ENCODE measurements at places on chromosomes 4 and X. TPM values are rescaled to one million over a fixed set of nuclear protein-coding genes. Genes with fewer than 3 reads are reported as not detected.

The CHST7 gene
- 14.2 TPM for total RNA-seq

The TEC gene
- total RNA-seq = 1.7 TPM

The SLIT2 gene
- total RNA-seq = 10.2 TPM

The KLHL4 gene
- 1.0 TPM for total RNA-seq

The EREG gene
- total RNA-seq = not detected

The PNMA5 gene
- total RNA-seq = not detected

The MAD2L1 gene
- total RNA-seq = 1.7 TPM

The FAM47E gene
- 2.0 TPM for total RNA-seq

The USP51 gene
- total RNA-seq = 1.6 TPM

The PAGE4 gene
- total RNA-seq = not detected

The HERC6 gene
- total RNA-seq = 6.3 TPM

The ITGB1BP2 gene
- total RNA-seq = 104 TPM

The RHOH gene
- 0.38 TPM for total RNA-seq

The MUC7 gene
- not detected for total RNA-seq

The DNAAF6 gene
- total RNA-seq = not detected

The NOX1 gene
- total RNA-seq = not detected

The CSAG3 gene
- total RNA-seq = not detected

The PABPC1L2A gene
- total RNA-seq = not detected

The HAND2 gene
- total RNA-seq = 142 TPM

The TCEAL6 gene
- not detected for total RNA-seq

The CYP2U1 gene
- 6.5 TPM for total RNA-seq

The BEX1 gene
- total RNA-seq = 0.97 TPM

The NKX3-2 gene
- not detected for total RNA-seq

The ADH7 gene
- total RNA-seq = not detected

The PRKX gene
- 4.8 TPM for total RNA-seq

The XAGE2 gene
- not detected for total RNA-seq

The UBA6 gene
- total RNA-seq = 20.5 TPM

The DMP1 gene
- not detected for total RNA-seq

The COX7B2 gene
- total RNA-seq = not detected

The TMEM271 gene
- total RNA-seq = not detected

The TMEM35A gene
- 0.30 TPM for total RNA-seq

The PDCL2 gene
- not detected for total RNA-seq

The MAGEA2 gene
- not detected for total RNA-seq

The HPGD gene
- 1.3 TPM for total RNA-seq

The UGT8 gene
- 0.05 TPM for total RNA-seq

The PTTG2 gene
- 0.67 TPM for total RNA-seq

The ATP5ME gene
- 1,145 TPM for total RNA-seq
